CD4-positive, alpha-beta T cell treated with Interferon gamma for 1 hour (primary cell): ENCODE measurements at places on chromosomes 7 and 10.
A peak's percentile ranks its signal among the peaks of the same experiment; 100 is the strongest.

DNA sequence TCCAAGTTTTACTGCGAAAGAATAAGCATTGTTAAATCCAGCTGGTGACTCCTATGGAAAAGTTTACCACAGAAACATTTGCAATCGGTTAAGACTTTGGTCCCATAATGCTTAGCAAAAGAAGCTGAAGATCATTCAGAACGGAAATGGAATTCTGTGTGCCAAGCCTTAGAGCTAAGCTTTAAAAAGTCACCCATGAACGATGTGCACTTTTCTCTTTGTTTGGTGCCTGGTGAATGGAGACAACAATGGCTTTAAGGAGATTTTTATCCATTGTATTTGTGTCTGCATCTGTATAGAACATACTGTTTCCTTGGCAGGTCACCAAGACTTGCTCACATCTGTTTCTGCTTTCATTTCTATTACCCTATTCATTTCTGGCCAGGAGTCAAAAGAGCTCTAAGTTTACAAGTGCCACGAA lies 26.3 kb upstream of the COL1A2 start:
- no peak for DNase-seq

- no peak for DNase-seq
These were observed 39.9 kb downstream of the CABCOCO1 start for GRCh38 chr10:61702584-61702983.

GRCh38 chr7:156545979-156546378 lies 94.6 kb upstream of the RNF32 start:
- no peak for DNase-seq

- no peak for DNase-seq
These were observed 71.4 kb downstream of the ELMO1 start for GRCh38 chr7:37377231-37377630.

DNA sequence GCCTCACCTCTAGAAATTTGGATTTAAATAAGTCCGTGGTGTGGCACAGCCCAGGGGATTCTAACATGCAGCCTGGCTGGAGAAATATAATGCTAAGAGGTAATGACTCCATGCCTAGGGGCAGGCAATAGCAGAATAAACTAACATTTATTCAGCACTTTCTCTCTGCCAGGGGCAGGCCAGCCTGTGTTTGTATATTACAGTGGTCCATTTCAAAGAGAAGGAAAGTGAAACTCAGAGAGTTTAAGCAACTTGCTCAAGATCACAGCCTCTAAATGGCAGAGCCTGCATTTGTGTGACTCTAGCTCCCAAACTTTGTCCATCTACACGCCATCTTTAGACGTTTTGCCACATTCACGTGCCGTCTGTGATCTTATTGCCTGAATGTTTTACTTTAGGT lies 6.7 kb upstream of the LRRC18 start:
- DNase-seq, result no peak

DNA sequence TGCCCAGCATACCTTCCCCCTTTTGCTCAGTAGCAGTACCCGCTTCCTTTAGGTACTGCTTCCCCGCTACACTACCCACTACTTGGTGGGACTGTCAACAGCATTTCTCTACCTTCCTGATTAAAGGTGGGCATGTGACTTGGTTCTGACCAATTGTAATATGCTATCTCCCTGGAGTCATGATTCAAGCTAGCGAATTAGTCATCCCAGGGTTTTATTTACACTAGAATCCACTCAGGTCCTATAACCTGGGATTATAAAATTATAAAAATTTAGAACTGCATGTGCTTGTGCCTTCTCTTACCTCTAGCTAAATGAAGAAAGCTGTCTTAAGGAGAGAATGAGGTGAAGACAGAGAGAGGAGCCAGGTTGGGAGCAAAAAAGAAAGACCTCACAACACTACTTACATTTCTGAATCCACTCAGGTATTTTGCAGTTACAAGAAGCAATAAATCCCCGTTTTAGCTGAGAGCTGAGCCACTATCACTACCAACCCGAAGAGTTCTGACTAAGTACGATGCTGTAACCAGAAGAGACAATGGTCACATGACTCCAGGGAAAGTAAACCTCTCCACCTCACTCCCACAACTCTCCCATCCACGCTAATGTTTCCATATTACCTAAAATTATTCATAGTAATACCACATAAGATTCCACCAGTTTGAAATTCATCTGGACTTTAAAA lies 9.7 kb downstream of the GBX1 start:
- DNase-seq, result no peak

DNA sequence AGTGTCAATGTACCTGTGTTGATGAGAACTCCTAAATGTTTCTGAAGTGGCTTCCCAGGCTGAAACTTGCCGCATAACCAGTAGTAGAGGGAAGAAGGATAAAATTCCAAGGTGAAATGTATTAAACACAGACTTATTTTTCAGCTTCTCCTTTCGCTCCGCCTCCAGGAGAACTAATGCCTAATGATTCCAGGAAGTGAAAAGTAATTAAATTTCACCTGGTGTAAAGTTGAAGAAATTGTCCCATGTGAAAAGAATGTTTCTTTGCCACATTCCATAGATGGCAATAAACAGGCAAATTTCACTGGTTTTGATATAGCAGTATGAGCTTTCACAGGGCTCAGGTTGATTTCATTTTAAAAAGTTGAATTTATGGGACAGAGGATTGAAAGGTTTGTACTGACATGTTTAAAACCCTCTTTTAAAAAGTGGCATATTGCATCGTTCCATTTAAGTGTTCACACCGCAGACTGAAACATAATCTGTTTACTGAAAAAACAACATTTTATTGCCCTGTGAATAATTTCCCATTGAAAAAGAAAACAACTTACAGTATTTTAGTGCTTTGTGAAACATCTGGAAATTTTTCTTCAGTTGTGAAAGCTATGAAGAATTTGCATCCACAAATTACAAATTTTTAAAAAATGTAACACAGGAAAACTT lies 453.4 kb upstream of the NFE2L3 start:
- DNase-seq, result no peak

GRCh38 chr7:44157116-44158080 lies 16.3 kb upstream of the MYL7 start:
- no peak for DNase-seq

GRCh38 chr10:121607310-121608055 lies 9.2 kb upstream of the FGFR2 start:
- no peak for DNase-seq

DNA sequence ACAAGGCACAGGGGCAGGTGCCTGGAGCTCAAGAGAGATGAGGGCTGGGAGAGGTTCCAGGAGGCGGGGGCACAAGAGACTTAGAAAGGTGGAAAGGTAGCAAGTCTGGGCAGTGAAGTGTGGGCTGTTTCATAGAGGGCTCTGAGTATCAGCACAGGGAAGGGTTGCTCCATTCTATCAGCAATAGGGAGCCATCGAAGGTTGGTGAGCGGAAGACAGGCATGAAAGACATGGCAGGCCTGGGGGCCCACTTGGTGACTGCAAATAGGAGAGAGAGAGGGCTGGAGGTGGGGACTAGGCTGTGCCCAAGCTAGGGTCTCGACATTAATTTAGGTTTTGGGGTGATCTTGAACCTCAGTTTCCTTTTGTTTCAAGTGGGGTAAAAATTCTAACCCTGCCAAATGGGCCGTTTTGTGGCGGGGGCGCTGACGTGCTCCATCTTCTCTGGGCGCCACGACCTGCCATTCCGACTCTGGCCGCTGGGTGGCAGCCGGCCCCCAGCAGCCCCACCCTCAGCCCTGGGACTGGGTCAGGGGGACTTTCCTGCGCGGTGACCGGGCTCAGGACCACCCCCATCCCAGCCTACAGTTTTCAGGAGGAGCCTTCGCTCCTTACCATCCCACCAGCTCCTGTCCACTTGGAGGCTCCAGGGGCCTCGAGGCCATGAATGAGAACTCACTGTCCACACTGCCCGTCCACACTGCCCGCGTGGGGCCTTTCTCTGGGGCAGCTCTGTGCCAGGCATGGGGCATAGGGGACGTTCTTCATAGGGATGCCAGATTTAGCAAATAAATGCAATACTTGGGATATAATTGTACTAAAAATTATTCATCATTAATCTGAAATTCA lies 37.2 kb upstream of the PCBD1 start:
- DNase-seq, result peak; percentile 8

DNA sequence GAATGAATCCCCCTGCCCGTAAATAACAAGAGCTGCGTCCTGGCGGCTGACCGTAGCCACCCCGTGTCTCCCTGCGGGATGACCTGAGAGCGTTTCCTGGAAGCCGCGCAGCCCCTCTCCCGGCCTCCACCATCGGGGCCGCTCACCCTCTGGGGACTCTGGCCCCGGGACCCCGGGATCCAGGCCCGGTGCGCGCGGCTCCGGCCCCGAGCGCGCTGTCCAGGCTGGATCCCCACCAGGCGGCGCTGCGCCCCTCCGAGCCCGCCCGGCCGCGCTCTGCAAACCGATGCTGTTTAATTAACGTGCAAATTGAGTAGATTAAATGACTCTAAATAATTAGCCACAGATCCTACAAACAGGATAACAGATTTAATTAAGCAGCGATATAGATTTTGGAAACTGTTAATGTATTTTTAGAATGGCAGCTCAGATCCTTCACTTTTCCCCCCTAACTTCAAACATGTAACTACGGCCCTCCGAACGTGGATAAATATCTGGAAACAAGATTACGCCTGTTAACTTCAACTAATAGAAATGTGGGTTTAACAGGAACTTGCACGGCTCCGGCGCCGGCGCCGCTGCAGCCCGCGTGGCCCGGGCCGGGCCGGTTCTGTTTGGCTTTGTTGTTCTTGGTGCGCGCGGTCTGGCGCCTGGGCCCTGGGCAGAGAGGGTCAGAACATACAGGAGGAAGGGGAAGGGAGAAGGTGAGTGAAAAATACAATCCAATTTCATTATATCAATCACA lies 7.1 kb upstream of the UNCX start:
- no peak for DNase-seq

GRCh38 chr10:83760142-83760541 lies 379.2 kb upstream of the GHITM start:
- no peak for DNase-seq

DNA sequence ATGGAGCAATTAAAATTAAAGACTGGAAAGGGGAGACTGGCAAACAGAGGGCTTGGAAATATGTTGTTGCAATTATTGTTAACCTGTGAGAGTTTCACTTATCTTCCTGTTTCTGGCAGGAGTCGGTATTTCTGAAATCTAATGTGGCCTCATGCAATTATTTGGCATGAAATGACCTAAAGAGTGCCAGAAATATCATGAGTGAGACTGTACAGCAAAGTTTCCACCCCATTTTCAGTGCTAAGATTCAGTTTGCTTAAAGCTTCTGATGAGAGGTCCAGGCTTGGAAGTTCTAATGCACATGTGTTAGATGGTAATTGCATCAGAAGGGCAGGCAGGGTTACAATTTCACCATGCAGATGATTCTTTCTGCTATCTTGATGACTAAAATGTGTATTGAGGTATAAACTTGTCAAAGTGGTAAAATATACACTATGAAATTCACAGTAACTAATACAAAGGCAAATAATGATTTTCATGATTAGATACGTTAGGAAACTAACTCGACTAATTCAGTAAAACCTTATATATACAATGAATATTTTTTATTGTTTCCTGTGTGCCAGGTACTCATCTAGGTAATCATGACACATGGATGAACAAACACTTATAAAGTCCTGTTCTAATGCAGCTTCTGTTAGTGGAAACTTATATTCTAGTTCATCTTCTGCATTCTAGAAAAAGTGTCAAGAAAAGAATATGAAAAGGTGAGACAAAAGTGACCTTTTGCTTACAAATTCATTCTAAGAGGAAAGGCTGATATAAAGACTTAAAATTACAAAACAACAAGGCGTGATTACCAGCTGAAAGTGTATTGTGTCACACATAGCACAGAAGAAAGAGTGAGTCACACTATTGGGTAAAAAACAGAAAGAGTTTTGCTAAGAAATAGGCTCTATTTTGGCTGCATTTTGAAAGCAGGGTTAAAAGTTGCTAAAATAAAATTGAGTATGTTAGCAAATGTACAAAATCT lies 533.4 kb upstream of the SEMA3D start:
- DNase-seq, result no peak

- DNase-seq, result peak; percentile 51
These were observed 41.6 kb upstream of the FAM20C start for GRCh38 chr7:150811-151221.

GRCh38 chr10:53052521-53053164 lies 280.1 kb upstream of the MBL2 start:
- DNase-seq, result no peak

DNA sequence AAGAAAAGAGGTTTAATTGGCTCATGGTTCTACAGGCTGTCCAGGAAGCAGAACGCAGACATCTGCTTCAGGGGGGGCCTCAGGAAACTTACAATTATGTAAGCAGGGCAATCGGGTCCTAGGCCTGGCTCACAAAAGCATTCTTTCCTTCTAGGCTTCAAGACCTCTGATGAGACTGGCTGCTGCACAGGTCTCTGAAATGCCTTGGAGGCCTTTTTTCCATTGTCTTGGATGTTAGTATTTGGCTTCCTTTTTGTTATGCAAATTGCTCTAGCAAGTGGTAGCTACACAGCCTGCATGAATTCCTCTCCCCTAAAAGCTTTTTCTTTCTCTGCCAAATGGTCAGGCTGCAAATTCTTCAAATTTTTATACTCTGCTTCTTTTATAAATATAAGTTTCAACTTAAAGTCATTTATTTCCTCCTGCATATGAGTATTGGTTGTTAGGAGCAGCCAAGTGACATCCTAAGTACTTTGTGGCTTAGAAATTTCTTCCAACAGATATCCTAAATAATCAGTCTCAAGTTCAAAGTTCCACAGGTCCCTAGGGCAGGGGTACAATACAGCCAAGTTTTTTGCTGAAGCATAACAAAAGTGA lies 83.1 kb upstream of the SEMA3A start:
- no peak for DNase-seq

- peak; percentile 41 for DNase-seq
These were observed 102.1 kb upstream of the ANLN start for GRCh38 chr7:36287371-36288241.

DNA sequence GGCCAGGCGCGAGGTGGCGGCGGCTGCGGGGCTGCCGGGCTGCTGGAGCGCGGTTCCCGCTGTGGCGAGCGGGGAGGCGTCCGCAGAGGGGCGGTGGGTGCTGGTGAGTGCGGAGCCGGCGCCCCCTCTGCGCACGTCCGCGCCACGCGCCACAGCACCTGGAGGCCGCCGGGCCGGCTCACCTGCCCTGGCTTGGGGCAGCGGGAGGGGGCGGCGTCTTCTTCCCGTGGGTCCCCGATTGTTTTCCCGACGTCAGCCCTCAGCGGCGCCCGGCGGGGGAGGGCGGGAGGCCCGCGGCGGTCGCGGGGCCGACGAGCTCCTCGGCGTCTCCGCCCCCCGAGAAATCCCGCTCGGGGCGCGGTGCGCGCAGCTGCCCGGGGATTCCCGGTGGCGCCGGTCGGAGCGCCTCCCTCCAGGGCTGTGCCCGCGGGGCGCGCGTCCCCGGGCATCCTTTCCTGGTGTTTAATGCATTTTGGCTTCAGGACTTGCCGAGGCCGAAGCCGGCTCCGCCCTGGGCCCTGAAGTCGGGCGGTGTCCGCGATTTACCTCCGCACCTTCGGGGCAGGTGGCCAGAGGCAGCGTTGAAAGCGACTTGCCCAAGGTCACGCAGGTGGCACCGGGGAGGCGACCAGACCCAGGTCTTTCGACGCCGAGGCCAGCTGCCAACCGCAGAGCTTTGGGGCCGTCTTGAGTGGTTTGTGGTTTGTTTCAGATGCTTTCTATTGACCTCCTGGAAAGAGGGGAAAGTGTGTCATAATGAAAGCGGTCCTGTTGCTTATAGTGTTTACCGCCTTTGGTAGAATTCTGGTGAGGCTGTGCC lies 561 bp downstream of the PLEKHA1 start:
- peak; percentile 82 for DNase-seq
